Activated T-cell treated with anti-CD3 and anti-CD28 coated beads, Interleukin-2, amount 50 U/mL, for 72 hours (primary cell): ENCODE measurements at places on chromosomes 4 and X. TPM values are rescaled to one million over a fixed set of nuclear protein-coding genes. Genes with fewer than 3 reads are reported as not detected.

MTMR8 gene
- 4.1 TPM for total RNA-seq

STAG2 gene
- total RNA-seq: 89.5 TPM

RTL9 gene
- 0.07 TPM for total RNA-seq

HPGD gene
- 7.2 TPM for total RNA-seq

USP51 gene
- total RNA-seq: 2.2 TPM

DNA sequence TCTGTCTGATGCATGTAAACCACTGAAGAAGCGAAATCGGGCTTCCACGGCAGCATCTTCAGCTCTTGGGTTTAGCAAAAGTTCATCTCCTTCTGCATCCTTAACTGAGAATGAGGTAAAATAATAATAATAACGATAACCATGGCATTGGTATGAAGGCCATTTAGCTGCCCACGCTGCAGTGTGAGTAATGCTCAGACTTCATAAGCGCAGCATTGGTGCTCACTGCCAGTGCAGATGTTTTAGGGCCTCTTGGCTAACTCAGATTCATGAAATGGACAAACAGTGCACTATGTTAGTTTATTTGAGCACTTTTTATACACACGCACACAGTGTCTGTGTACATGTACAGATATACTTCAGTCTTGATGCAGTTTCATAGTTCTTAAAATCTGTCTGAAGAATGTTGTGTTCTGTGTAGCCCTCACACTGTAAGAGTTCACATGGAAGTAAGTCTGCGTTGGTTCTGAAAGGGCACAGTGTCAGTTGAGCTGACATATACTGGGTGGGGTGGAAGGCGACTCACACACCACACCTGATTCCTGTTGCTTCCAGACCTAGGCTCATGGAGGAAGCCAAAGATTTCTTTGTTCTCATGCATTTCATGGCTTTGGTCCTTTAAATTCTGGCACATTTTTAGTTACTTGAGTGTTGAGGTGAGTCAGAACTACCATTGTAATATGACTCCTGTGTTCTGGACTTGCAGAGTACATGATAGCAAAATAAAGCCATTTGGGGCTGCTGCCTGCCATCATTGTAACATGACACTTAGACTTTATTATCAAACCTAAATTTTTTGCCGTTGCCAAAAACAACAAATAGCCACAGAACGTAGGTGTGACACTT, 68.7 kb downstream of the NSD2 start:
- no peak for DNase-seq

GRCh38 chr4:54730581-54730980, 72.8 kb downstream of the KIT start:
- DNase-seq: no peak

DNA sequence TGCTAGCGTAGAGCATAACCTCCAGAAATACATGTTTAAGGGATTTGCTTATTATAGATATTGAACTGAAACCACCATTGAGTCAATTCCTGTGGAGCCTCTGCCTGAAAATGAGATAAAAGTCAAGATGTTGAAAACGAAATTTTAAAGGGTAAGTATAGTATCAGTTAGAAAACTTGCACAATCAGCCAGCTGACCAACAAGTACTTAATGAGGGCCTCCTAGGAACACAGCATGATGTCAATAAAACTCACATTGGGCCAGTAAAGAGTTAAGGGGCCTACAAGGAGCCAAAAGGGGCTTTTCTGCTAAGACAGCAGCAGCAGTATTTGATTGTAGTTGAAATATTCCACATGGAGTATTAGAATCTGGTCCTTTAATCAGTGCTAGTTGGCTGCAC, 314.1 kb upstream of the PPARGC1A start:
- DNase-seq: no peak

- no peak for DNase-seq
These were observed 56.5 kb downstream of the PRDM5 start for GRCh38 chr4:120865985-120866384.

DNA sequence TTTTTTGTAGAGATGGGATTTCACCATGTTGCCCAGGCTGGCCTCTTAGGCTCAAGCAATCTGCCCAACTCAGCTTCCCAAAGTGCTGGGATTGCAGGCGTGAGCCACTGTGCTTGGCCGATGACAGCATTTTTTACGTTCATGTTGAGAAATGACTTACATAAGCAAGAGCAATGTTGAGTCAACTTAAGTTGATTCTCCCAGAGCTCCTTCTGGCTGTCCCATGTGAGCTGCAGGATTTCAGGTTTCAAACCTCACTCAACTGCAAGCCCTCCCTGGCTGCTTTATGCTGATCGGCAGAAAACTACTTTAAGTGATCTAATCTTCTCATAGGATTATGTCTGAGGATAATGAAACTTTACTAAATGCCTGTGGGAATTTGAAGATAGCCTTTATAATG, 86.8 kb downstream of the GC start:
- DNase-seq: no peak
